Right ventricle myocardium inferior (tissue), 1 donor: ENCODE measurements at places on chromosomes 3 and 15. TPM values are rescaled to one million over a fixed set of nuclear protein-coding genes. Genes with fewer than 3 reads are reported as not detected.

Gene FAH
- 25.5 TPM for total RNA-seq

GRCh38 chr3:146854523-146854922 lies 249.4 kb upstream of the PLSCR5 start:
- DNase-seq = no peak

Gene PLA2G4D
- not detected for total RNA-seq

DNA sequence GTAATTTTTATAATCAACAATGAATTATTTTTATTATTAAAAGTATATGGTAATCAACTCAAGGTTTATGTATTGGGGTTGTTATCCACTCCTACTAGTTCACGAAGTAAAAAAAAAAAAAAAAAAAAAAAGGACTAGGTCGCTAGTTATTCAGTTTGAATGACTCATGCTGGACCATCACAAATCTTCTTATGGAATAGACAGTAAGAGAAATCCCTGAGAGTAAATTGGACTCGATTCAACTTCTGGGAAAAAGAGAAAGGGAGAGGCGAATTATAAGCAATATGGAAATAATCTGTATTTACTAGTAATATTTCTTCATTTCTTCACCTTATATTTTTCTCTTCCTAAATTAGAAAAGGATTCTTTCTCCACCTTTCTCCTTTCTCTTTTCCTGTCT lies 2.0 kb downstream of the MYEF2 start:
- no peak for DNase-seq

DNA sequence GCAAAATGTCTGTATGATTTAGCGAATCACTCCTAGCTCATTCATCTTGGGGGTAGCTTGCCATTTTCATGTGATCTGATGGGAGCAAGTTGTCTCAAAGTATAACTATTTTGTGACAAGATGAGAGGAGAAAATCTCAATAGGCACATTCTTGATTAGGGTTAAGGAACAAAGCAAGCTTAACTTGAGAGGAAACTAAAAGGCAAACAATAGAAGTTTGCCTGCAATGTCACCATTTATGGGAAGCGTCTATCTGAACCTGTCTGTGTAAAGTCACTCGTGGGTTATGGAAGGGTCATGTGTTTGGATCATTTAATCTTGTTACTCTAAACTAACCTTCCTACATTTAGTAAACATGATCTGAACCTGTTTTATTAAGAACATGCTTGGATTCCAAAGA lies 232.5 kb downstream of the CDIN1 start:
- DNase-seq = no peak

GRCh38 chr15:83898361-83898760 lies 244.4 kb downstream of the ADAMTSL3 start:
- DNase-seq = no peak

GRCh38 chr15:71242292-71242691 lies 127.0 kb downstream of the THSD4 start:
- no peak for DNase-seq

Gene GRAMD1C
- 2.4 TPM for total RNA-seq

Gene LRRC34
- total RNA-seq = 1.6 TPM

Gene GABRR3
- not detected for total RNA-seq

- DNase-seq = no peak
Measured at GRCh38 chr3:17063596-17063995, 178.8 kb downstream of the PLCL2 start.

DNA sequence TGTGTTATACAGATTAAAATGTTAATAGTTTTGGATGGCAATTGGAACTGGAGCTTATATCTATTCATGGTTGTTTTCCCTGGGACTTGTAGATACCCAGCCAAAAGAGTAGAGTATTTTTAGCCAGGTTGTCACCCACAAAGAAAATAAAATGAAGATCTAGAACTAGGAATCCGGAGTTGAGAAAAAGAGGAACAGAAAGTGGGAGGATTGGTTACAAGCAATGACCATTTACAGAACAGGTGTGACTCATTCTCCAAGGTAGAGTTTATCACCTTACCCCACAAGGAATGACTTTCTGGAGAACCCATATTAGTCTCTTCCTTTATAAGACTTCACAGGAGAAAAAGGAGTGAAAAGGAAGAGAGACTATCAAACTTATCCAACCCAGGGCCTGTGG lies 99.8 kb downstream of the TMEM108 start:
- DNase-seq = no peak

Gene PRR20G
- total RNA-seq = not detected
